Fibroblast of upper back skin (primary cell): ENCODE measurements at places on chromosomes 2 and 18.

GRCh38 chr2:178152033-178152432, 39.8 kb downstream of the RBM45 start:
- DNase-seq = no peak

DNA sequence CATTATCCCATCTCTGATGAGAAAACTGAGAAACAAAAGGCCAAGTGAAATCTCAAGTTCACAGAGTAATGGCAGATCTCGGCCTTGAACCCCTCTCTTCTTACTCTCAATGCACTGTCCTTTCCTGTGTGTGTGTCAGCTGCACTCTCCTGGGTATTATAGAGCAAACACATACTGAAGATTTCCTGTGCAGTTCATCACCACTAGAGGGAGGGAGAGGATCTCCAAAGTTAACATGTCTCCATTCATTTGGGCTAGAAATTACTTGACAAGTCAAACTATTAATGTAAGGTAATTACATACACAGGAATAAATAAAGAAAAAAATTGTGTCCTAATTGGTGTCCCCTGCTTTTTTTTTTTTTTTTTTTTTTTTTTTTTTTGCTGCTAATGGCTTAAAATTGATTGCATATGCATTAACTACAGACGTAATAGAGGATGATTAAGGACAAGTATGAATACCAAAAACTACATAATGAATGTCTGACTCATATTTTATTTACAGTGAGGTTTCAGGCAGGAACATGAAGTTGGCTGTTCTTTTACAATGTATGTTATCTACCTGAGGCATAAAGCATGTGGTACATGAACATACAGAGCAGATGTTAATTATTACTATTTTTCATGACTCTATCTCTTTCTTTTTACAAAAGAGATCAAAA, 269.2 kb downstream of the NYAP2 start:
- DNase-seq = peak; percentile 68

GRCh38 chr2:38390947-38391346, 13.9 kb upstream of the ATL2 start:
- DNase-seq = no peak

- peak; percentile 36 for DNase-seq
Observed at GRCh38 chr2:134189009-134189720, 64.7 kb upstream of the MGAT5 start.

DNA sequence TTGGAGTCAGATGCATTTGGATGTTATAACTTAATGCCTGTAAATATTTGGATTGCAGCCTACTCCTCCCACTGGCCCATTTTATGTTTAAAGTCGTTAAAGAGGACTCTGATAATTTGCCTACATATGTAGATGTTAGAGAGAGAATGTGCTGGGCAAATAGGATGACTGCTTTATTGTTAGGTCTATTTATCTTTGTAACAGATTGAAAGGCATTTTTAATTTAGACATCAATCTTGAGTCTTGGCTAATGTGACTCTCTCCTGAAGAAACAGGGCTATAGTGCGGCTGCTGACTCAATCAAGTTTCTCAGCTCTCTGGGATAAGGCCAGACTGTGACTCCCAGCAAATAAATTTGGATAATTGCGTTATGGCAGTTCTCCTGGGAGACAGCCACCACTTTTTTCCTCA, 1101.4 kb downstream of the CBLN2 start:
- peak; percentile 61 for DNase-seq

- no peak for DNase-seq
Observed at GRCh38 chr2:200455958-200456421, 53.9 kb downstream of the KCTD18 start.

DNA sequence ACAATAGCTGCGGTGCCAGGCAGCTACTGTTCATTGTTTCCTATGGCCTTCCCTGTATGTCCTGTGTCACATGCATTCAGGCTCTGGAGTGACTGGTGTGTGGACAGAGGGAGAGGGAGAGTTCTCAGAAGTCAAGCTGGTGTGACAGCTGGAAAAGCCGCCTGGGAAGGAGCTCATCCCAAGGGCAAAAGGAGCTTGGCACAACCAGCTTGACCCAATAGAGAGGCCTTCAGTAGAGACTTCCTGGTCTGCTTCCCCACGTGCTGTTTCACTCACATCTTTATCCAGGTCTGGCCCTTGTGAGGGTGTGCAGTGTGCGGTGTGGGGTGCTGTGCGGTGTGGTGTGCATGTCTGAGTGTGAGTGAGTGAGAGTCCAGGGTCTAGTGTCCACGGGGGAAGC, 11.1 kb upstream of the NT5DC4 start:
- no peak for DNase-seq

DNA sequence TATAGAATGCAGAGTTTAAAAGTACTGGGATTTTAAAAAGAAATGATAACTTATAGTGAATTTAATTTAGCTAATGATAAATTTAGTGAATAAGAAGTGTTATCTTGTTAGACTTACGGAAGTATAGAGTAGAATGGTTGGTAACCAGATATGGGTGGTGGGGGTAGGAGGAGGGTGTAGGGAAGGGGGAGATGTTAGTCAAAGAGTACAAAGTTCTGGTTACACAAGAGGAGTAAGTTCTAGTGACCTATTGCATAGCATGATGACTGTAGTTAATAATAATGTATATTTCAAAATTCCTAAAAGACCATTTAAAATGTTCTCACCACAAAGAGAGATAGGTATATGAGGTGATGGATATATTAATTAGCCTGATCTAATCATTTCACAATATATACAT, 184.8 kb upstream of the STON1 start:
- DNase-seq = no peak

GRCh38 chr2:60337142-60337497, 216.3 kb downstream of the BCL11A start:
- DNase-seq = no peak

- no peak for DNase-seq
Observed at GRCh38 chr2:19929226-19929625, 27.4 kb upstream of the TTC32 start.

DNA sequence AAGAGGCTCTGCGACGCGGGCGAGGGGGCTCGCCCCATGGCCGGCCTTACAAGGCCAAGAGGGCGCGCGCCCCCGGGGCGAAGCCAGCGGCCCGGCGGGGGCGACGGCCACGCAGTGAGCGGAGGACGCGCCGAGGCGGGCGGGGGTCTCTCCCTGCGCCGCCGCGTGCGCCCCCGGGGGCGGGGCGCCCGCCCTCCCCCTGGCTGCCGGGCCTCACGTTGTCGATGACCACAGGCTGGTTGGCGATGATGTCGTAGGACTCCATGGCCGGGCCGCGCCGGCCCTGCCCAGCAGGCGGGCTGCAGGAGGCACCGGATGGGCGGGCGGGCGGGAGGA, 250 bp downstream of the ACTR1B start:
- no peak for DNase-seq

DNA sequence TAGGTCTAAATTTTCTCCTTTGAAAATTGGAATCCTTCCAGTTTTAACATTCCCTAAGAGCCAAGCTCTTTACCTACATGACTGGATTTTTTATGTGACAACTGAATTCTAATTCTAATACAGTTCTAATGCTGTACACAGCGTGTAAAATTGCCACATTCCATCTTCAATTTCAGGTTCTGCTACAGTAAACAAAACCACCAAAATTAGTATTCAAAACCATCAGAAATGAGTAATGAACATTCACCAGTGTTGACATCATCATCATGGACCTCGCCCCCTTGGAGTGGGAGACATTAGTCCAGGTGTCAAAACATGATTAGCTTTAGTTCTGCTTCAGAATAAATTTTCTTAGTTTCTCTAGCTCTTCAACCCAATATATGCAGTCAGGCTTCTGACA, 133.6 kb downstream of the MBD2 start:
- DNase-seq = no peak

DNA sequence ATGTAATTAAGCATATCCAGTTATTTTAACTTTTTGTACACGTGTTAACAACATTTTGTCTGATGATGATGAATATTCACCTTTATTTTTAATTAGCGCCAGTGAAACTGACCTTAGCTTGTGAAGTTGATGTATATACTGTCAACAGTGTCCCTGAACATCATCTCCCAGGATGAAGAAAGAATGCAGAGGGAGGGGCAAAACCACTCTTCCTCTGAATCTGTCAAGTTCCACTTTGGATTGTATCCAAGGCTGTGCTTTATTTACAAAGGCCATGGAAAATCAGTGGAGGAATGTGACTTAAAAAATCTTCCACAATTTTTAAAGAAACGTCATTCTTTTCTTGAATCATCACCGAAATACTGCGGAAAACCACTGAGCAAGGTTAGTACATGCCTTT, 4.5 kb upstream of the RMDN2 start:
- DNase-seq = peak; percentile 85
